Right ventricle myocardium inferior (tissue), 1 donor: ENCODE measurements at places on chromosomes 2 and 18.

GRCh38 chr2:207619764-207620203 lies 5.4 kb downstream of the METTL21A start:
- DNase-seq, result no peak

DNA sequence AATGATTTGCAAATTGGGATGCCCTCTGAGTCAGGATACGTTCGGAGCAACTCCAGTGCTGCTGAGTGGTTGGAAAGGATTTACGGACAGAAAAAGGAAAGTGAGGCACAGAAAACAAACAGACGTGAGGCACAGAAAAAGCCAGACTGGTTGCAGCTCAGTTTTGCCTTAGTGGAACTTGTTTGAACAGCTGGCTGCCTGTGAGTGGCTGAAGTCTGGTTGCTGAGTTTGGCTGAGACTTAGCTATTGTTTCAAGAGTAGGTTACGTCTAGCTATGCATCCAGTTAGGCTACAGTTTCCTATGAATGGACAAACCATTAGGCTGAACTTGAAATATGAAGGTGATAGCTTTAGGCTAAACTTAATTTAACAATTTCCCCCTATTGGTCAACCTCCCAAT lies 256.6 kb downstream of the VAPA start:
- no peak for DNase-seq

GRCh38 chr18:63480476-63480875 lies 3.7 kb downstream of the SERPINB5 start:
- DNase-seq, result no peak

GRCh38 chr2:229223107-229223506 lies 48.0 kb downstream of the PID1 start:
- DNase-seq, result no peak

- DNase-seq, result no peak
Measured at GRCh38 chr18:61731693-61732376, 161.0 kb downstream of the RNF152 start.

GRCh38 chr2:223621901-223622300 lies 19.7 kb upstream of the SCG2 start:
- no peak for DNase-seq

DNA sequence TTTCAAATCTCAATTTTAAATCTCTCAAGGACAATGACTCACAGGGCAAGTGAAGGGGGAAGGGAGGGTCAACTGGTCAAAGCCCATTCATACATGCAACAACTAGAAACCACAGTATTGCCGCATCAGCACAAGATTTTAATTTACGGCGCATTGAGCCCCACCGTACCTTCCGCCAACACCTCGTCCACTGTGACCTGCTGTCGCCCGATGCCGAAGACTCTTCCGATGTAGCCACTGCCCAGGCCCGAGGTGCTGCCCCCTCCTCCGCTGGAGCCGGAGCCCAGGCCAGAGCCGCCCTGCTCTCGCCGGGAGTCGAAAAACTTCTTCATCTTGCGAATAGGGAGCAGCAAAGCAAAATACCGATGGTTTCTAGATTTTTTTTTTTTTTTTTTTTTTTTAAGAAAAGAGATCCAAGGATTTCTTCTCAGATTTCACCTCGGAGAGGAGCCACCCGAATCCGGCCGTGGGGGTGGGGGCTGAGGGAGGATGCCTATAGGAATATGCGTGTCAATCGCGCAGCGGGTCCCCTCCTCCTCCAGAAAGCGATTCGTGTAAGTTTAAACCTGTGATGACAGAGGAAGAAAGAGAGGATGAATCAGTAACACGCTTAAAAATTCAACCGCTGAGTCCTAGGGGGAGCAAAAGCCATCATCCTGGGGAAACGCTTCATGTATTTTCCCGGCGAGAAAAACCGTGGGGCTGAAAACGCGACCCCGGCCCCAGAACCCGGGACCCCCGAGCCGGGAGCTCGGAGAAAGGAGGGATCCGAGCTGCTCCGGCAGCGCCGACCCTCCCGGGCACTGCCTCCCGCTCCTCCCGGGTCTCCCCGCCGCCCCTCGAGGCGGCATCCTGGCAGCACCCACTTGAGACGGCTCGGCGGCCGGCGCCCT lies 584 bp downstream of the AAK1 start:
- peak; percentile 81 for DNase-seq

GRCh38 chr2:188122985-188123384 lies 168.7 kb upstream of the GULP1 start:
- no peak for DNase-seq
